ENCODE measurements at places on chromosomes 11 and 22.
A peak's percentile ranks its signal among the peaks of the same experiment; 100 is the strongest.

- no peaks in the 10 kb centered on the region for H3K27me3 ChIP-seq
- H3K4me3 ChIP-seq: no peak overlapping the region
- DNase-seq: no peak
- H3K27ac ChIP-seq: no peak overlapping the region
Measured at GRCh38 chr11:34308913-34309585, 48.8 kb downstream of the ABTB2 start.

- DNase-seq: no peak
- no peak overlapping the region for H3K4me3 ChIP-seq
- no peaks in the 10 kb centered on the region for H3K27me3 ChIP-seq
- no peak overlapping the region for H3K27ac ChIP-seq
- H3K4me1 ChIP-seq: peaks cover 4% of the 10 kb centered on the region
- H3K36me3 ChIP-seq: peaks cover 1% of the 10 kb centered on the region
Measured at GRCh38 chr22:28815111-28815510, 14.7 kb upstream of the XBP1 start.

DNA sequence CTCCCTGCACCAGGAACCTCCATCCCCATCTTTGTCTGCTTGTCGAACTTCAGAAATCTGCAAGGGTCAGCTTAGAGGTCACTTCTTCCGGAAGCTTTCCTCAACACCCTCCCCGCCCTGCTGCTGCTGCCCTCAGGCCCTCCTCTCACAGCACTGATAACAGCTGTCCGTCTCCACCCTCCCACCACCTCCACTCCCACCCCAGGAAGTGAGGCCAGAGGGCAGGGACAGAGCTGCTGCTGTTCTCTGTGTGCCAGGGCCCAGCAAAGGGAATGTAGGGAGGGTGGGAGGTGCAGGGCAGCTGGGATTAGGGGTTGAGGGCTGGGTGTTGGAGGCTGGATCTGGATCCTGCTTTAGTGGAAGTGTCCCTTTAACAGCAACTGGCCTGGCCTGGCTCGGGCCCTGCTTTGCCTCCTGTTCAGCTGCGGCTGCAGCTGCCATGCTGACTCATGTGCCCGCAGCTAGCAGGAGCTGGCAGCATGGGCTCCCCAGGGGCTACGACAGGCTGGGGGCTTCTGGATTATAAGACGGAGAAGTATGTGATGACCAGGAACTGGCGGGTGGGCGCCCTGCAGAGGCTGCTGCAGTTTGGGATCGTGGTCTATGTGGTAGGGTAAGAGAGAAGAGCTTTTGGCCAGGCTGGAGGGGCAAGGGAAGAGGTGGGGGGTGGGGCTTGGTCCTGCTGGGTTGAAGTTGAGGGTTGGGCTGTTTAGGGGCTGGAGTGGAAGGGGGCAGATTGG is at the start of gene P2RX6:
Gene P2RX6, plus strand, starts transcription at position 440 of the 740 bp plus-strand sequence. Its CDS starts 10 bp downstream, at position 450.
- H3K27me3 ChIP-seq: no peaks in the 10 kb centered on the region
- peaks cover 29% of the 10 kb centered on the region for H3K4me1 ChIP-seq
- peaks cover 2% of the 10 kb centered on the region for H3K36me3 ChIP-seq
- DNase-seq: no peak
- peak within 1 kb of the TSS; percentile 82 for H3K27ac ChIP-seq

- no peak overlapping the region for H3K4me3 ChIP-seq
- H3K27me3 ChIP-seq: peaks cover 4% of the 10 kb centered on the region
- no peak for DNase-seq
- H3K4me1 ChIP-seq: peaks cover 39% of the 10 kb centered on the region
- no peak overlapping the region for H3K27ac ChIP-seq
Measured at GRCh38 chr11:45107029-45107428, 39.4 kb upstream of the PRDM11 start.

- H3K4me3 ChIP-seq: peak overlapping the region; percentile 87
- no peak for DNase-seq
- peaks cover 32% of the 10 kb centered on the region for H3K36me3 ChIP-seq
- no peaks in the 10 kb centered on the region for H3K27me3 ChIP-seq
- H3K27ac ChIP-seq: peak overlapping the region; percentile 99
- peaks cover 66% of the 10 kb centered on the region for H3K4me1 ChIP-seq
Measured at GRCh38 chr11:57322256-57323166, 2.2 kb downstream of the TNKS1BP1 start.

DNA sequence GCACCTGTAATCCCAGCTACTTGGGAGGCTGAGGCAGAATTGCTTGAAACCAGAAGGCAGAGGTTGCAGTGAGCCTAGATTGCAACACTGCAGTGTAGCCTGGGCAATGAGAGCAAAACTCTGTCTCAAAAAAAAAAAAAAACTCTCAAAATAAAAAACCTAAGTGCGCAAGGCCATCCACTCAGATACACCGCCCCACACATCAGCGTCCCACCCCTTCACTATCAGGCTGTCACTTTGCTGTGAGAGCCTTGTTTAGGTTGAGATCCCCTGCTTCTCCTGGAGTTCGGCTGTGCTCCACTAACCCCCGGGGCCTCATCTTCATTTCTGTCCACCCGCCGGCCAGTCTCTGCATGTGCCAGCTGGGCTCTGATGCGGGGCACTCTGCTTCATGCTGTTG is 12.1 kb downstream of the SLC25A1 start:
- H3K4me3 ChIP-seq: no peak overlapping the region
- no peak overlapping the region for H3K27ac ChIP-seq
- H3K4me1 ChIP-seq: peaks cover 9% of the 10 kb centered on the region
- peaks cover 39% of the 10 kb centered on the region for H3K27me3 ChIP-seq
- peaks cover 2% of the 10 kb centered on the region for H3K36me3 ChIP-seq
